ENCODE measurements at places on chromosomes 16 and 17.

- peak; percentile 72 for DNase-seq
These were observed 20.8 kb upstream of the ATP5MC1 start for GRCh38 chr17:48871551-48872351.

- DNase-seq: no peak
These were observed 18.8 kb upstream of the MYOCD start for GRCh38 chr17:12646761-12647422.

GRCh38 chr17:61461967-61462718 is 9.9 kb downstream of the TBX4 start:
- DNase-seq: no peak

DNA sequence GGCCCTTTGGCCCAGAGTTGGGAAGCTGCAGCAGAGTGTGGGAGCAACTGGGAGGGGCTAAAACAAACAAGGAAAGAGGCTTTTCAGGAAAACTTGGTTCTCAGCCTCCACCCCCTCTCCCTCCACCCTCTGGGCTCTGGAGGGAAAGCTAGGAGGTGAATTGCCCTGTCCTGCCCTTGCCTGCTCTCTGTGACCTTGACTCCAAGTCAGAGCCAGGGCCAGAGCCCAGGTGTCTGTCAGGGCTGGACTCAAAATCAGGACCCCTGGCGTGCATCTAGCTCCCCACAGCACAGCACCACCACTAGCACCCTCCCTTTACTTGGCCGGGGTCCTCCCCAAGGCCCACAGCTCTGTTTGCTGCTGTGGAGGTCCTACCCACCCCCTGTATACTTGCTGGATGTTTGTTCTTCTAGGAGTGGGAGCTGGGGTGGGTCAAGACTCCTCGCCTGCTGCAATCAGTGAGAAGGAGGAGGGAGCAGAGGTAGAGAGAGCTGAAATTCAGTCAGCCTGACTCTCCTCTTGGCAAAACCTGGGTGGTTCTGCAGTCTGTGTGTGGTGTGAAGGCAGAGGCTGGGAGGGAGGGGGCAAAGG is 2.8 kb upstream of the NR1D1 start:
- no peak for DNase-seq

DNA sequence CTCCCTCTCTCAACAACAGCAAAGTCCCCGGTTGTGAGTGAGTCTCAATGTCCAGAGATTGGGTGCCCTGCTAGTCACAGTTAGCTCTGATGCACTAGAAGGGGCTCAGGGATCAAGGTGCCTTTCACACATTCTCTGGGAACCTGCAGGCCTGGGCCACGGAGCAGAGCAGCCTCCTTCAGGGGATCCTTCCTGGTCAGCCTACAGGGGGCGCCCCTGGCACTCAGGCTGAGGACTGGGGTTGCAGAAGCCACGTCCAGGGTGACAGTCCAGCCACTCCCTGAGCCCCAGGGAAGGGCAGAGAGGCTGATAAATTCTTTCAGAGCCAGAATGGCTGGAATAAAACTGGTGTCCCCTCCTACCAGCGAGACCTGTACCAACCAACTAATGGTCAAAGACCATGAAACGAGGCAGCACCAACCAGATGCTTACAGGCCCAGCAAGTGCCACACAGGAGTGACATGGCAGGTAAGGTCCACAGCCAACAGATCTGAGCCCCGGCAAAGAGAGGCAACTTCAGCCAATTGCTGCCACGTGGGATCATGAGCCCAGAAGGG is 43.5 kb downstream of the ST3GAL2 start:
- no peak for DNase-seq

- DNase-seq: no peak
These were observed 163.8 kb downstream of the RPTOR start for GRCh38 chr17:80708480-80708879.

- peak; percentile 87 for DNase-seq
These were observed 14.4 kb upstream of the ALDH3A1 start for GRCh38 chr17:19762515-19762961.

DNA sequence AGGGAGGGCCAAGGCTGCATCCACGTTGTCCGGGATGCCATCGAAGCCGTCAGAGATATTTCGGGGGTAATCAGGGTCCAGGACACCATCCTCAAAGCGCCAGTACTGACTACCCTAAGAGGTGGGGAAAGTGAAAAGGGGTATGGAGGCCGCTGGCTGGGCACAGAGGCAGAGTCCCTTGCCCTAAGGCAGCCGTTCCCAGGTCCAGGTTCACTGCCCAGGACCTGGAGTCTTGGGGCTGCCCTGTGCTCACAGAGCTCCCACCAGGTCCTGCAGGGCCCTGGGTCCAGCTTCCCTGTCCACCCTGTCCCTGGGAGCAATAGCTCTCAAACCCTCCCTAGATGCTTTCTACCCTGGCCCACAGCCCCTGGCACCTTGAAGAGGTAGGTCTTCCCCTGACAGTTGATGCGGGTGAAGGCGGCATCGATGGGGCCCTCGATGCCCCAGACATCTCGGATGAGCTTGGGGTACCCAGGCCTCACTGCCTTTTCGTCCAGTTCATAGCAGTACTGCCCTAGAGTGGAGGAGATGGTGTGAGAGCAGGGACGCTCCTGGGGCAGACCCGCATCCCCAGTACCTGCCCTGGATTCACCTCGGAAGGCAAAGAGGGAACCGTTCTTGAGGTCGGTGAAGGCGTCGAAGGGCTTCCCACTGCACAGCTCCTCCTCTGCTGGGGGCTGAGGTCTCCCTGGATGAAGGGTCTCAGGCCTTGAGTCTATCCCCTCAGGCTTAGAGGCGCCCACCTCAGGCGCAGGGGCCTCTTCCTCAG is 1.0 kb downstream of the VTN start:
- no peak for DNase-seq

All from kidney (tissue), 22 donors.